Heart left ventricle (tissue), 16 donors: ENCODE measurements at places on chromosomes 6 and 20. TPM values are rescaled to one million over a fixed set of nuclear protein-coding genes. Genes with fewer than 3 reads are reported as not detected.

The OR2B3 gene
- total RNA-seq, result not detected

The HMGCLL1 gene
- 1.1 TPM for total RNA-seq

The RIPPLY2 gene
- not detected for total RNA-seq

The VWA7 gene
- 16.1 TPM for total RNA-seq

The LAMA5 gene
- 83.8 TPM for total RNA-seq
